ENCODE measurements at places on chromosomes 2 and 18.
A peak's percentile ranks its signal among the peaks of the same experiment; 100 is the strongest.

- no peak for DNase-seq
Observed at GRCh38 chr2:19125901-19126680, 232.3 kb downstream of the OSR1 start.

DNA sequence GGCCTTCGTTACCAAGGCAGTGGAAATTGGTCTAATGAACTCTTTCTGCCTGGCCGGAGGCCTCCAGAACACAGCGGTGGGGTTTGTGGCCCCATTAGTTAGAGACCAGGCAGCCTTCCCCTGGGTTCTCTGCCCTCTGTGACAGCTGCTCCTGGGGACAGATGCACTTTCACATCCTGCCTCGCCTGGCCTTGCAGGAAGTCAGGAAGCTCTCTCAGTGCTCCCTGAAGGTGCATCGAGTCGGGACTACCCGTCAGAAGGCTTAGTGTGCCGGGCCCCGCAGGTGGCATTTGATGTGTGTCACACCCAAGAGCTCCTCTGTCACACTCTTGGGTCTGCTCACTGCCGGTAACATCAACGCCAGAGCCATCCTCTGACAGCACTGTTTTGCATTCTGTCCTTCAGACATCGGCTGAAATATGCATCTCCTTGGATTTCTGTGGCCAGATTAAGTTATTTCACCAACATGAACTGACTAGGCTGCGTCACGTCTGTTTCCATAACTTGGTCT is 158.3 kb downstream of the LDLRAD4 start:
- DNase-seq: no peak

DNA sequence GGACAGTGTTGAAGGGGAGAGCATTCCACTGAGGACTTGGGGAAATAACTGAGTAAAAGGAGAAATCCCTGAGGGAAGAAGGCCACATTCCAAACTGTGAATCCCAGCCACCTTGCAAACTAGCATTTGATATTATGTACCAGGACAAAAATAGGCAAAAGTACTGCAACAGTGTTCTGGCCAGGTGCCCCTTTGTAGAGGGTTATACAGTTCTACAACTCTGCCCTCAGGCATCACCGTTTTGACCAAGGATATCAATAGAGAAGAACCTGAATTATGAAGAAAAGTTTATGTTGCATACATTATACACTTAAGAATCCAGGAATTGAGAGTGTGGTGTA is 20.6 kb upstream of the CAVIN2 start:
- DNase-seq: no peak

GRCh38 chr2:177893880-177894279 is 178.7 kb downstream of the PDE11A start:
- DNase-seq: no peak

DNA sequence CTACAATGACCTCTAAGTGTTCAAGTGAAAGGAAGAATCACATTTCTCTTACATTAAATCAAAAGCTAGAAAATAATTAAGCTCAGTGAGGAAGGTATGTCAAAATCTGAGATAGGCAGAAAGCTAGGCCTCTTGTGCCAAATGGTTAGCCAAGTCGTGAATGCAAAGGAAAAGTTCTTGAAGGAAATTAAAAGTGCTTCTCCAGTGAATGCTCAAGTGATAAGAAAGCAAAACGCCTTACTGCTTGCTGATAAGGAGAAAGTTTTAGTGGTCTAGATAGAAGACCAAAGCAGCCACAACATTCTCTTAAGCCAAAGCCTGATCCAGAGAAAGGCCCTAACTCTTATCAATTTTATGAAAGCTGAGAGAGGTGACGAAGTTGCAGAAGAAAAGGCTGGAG is 932.3 kb upstream of the ACVR2A start:
- no peak for DNase-seq

DNA sequence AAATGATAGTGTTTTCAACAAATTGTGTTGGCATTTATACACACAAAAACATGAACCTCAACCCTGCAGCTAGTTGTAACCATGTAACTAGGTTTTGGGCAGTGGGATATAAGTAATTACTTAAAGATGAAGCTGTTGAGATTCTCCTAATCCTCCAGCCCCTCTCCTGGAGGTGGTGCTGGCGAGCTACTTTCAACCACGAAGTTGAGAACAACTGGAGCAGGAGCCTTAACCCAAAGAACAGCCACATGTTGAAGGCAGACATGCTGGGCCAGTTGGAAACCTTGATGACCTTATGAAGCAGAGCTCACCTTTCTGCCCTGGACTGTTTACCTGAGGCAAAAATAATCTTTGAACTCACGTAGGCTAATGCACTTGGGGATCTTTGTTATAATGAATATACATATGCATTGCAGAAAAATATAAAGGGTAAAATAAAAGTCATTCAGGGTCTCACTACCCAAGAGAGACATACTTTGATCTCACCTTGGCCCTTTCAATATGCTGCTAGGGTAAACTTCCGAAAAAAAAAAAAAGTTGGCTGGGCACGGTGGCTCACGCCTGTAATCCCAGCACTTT is 89.6 kb upstream of the NPAS2 start:
- DNase-seq: no peak

GRCh38 chr2:226639550-226639949 is 160.1 kb downstream of the IRS1 start:
- no peak for DNase-seq

DNA sequence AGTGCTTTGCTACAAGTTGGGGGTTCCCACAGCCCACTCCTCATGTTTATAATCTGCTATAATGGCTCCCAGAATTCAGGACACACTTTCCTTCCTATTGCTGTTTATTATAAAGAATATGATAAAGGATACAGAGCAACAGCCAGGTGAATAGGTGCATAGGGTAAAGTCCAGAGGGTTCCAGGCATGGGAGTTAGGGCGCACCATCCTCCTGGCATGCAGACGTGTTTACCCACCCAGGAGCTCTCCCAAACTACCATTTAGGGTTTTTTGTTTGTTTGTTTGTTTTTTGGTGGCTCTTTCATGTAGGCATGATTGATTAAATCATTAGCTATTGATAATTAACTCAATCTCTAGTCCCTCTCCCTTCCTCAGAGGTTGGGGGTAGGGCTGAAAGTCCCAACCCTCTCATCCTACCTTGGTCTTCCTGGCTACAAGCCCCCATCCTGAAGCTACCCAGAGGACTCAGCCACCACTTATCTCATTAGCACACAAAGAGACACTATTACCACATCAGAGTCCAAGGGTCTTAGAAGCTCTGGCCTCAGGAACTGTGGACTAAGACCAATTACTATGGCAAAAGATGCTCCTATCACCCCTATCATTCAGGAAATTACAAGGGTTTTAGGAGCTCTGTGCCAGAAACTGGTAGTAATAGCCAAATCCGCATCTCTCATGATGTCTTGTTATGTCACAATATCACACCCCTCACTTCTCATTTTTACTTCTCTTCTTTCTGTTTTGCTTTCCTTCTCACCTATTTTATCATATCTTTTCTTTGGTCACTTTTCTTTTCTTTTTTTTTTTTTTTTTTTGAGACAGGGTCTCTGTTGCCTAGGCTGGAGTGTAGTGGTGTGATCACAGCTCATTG is 154.9 kb upstream of the TTC39C start:
- DNase-seq: no peak

GRCh38 chr2:1739322-1739957 is 4.9 kb downstream of the PXDN start:
- no peak for DNase-seq

- no peak for DNase-seq
Observed at GRCh38 chr2:195212586-195212985, 444.4 kb upstream of the SLC39A10 start.

DNA sequence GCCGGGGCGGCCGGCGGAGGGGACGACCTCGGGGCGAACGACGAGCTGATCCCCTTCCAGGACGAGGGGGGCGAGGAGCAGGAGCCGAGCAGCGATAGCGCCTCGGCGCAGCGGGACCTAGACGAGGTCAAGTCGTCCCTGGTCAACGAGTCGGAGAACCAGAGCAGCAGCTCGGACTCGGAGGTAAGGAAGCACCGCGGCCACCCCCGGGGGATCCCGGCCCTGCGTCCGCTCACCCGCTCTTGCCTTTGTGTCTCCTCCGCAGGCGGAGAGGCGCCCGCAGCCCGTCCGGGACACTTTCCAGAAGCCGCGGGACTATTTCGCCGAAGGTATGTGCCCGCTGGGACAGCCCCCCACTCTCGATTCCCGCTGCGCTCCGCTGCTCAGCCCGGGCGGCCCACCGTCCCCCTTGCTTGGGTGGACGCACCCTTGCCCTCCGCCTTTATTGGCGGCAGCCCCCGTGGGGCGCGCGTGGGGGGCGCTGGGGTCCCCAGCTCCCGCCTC is 611 bp downstream of the TCF7L1 start:
- DNase-seq: no peak

- DNase-seq: no peak
Observed at GRCh38 chr2:96470636-96471035, 34.5 kb downstream of the NEURL3 start.

GRCh38 chr18:43934781-43935471 is 657.6 kb upstream of the SYT4 start:
- no peak for DNase-seq

DNA sequence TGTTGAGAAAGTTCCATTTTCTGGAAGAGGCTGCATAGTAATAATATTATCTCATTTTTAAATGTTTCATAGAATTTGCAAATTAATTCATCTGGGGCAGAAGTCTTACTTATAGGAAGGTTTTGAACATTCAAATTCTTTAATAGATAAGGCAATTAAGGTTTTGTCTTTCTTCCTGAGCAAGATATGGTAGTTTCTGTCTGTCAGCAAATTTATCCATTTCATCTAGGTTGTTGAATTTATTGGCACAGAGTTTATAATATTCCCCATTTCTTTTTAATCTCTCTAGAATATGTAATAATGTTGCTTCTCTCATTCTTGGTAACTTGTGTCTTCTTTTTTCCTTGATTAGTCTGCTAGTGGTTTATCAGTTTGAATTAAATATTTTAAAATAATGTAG is 90.2 kb upstream of the EPB41L5 start:
- no peak for DNase-seq

- DNase-seq: no peak
Observed at GRCh38 chr2:37389989-37390765, 45.7 kb downstream of the QPCT start.

DNA sequence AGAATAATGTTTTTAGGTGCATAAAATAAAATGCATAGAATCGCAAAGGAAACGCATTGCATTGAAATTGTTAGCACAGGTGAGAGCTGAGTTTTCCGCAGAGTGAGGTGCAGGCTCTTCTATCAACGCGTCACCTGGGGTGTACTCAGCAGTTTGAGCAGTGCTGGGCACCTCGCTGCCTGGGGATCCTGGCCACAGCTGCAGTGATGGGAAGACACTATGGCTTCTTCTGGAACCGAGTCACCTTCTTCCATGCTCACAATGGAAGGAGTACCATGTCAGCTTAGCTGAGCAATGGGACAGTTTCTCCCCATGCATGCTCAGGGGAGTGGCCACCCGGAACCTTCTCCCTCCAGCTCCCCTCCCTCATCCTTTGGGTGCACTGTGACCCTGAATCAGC is 95.4 kb upstream of the OTOS start:
- DNase-seq: no peak

DNA sequence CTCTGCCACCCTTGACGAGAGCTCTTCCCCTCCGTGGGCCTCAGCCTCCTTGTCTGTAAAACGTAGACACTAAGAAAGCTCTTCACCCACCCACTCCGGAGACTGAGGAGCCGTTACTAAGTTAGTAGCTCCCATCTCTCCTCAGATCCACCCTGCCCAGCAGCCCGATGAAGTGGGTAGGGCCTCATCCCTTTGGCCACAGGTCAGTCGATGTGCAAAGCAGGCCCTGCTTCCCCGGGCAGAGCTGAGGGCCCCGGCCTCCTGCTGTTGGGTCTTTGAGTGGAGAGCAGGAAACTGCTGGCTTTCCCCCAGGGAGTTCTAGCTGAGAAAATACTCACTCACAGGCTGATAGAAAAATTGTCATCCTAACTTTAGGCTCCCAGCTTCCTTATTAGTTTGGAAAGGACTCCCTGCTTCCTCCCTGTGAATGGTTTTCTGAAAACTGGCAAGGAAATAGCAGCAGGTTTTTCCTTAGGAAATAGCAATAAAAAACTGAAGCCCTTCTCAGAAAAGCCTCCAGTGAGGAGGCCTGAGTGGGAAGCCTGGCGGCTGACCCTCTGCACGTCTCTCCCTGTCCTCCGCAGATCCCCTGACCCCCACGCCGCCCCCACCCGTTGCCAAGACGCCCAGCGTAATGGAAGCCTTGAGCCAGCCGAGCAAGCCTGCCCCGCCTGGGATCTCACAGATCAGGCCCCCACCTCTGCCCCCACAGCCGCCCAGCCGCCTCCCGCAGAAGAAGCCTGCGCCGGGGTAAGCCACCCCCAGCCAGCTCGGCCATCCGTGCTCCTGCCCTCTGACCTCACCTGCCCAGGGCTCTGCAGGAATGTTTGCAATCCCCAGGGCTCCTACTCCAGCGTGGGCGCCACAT is 30.2 kb downstream of the ITGB1BP1 start:
- DNase-seq: no peak

DNA sequence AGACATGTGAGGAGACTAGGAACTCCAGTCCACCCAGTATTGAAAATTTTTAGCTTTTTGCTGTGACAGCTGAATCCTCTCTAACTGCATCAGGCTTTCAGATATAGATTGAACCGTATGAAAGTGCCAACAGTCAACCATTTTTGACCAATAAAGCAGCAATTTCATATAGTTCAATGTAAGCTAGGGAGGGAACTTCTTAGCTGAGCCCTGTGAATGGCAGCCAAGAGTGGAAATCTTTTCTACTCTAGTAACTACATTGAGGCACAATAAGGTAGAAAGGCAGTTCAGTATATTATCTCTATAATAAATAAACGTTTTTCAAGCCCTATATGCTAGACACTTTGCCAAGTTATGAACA is 96.3 kb upstream of the TANK start:
- no peak for DNase-seq

DNA sequence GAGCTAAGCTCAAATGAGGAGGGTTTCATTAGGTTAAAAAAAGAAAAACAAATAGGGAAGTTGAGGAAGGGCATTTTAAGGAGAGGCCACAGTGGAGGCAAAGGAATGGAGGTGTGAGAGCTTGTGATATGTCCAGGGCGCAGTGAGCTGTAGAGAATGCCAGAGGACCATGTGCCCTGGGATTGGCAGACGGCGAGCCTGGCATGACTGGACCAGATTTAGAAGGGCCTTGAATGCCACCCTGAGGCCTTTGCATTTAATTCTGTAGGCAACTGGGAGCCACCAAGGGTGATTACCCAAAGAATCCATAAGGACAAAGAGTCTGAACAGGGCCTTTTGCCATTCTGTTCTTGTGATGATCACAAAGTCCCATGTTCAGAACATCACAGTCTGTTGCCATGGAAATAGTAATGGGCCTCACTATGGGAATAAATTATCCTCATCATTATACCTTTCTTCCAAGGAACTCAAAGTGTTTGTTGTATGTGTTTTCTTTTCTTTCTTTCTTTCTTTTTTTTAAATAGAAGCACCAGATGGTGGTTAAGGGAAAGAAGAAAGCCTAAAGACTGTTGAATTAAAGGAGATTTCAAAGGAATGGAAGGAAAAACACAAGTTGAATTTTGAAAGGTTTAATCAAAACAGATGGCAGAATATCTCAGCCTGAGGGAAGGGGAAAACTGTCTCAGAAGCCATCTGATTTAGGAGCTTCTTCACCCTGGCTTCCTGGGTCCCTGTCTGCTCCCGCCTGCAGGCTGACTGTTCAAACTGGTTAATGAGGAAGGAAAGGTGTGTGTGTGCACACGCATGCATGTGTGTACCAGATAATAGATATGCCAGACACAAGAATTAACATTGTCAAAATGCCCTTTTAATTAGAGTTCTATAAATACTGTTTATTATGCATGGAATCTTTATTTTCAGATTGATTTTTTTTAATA is 31.6 kb upstream of the NCOA1 start:
- no peak for DNase-seq

- no peak for DNase-seq
Observed at GRCh38 chr2:191748059-191748461, 70.1 kb downstream of the NABP1 start.

- DNase-seq: peak; percentile 17
Observed at GRCh38 chr18:9838144-9838877, 47.5 kb upstream of the TXNDC2 start.

- DNase-seq: no peak
Observed at GRCh38 chr2:240320204-240320993, 115.1 kb upstream of the GPC1 start.

Data from NCI-H187 (cell line).